ENCODE measurements at places on chromosomes 5 and 9.
A peak's percentile ranks its signal among the peaks of the same experiment; 100 is the strongest.

DNA sequence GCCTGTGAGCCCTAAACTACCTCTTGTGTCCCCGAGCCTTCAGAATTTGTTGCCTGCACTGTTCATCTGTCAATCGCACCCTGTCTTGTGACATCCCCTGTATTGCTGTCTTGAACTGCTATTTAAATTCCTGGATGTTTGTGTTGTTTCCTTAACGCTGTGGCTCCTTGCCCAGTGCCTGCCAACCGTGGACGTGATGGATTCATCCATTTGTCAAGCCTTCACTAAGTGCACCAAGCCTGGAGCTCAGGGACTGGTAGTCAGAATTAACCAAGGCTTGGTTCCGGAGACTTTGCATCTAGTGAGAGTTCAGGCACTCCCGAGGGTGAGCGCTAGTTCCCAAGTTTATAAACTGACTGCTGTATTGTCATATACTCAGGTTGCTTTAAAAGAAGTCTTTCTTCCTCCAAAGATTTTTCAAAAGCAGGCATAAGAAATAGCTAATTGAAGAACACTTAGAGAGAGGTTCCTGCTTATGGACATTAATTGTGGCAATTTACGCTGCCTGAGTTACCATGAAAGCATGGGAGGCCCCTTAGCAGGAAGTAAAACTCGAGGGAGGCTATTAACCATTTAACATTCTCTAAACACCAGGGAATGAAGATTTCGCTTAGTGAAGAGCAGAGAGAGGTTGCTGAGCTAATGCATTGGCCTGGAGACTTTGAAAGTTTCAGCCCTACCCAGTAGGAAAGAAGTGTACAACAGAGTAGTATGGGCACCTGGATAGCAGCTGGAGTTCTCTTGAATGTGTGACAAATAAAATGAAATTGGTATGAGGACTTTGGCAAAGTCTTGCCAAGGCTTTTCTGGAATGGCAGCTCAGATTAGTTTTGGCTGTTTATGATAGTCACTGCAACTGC is 29.0 kb downstream of the RGS3 start:
- DNase-seq = no peak

DNA sequence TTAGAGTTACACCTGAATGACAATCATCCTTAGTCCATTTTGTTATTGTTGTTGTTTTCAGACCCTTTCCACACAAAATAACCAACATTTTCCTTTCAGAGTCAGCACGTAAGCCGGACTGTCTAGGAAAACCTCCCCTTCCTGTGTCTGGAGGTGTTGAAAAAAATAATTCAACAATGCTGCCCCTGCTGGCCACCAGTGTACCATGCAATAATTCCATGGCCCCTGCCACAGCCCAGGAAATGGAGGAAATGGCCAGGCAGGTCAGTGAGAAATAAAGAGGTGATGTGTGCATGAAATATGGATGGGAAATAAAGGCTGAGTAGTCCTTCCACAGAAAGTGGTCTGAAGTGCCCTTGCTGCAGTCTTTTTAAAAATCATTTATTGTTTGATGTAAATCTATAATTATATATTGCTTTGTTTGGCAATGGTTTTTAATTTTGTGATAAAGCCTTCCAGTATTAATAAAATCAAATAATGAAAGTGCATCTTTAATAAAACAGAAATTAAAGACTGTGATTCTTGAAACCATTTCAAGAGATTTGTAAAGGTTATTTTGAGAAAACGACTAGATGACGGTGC is 152.8 kb upstream of the PAPPA start:
- no peak for DNase-seq

- no peak for DNase-seq
Measured at GRCh38 chr9:109286571-109286977, 34.3 kb downstream of the EPB41L4B start.

GRCh38 chr5:37174928-37175327 is 74.2 kb downstream of the CPLANE1 start:
- no peak for DNase-seq

DNA sequence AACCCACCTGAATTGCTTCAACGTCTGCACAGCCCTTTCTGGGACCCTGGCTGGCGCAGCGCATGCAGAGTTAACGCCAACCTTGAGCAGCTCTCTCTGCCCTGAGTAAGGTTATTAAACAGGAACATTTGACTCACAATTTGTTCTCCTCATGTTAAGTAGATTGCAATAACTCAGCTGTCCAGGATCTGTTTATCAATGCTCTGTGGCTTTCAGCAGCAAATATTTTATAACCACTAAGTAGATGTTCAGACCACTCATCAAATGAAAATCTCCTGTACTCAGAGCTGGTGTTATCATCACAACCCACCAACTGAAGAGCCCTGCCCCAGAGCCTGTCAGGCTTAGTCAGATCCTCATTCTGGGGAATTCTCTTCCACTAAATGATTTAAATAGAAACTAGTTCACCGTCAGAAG is 403.0 kb downstream of the ZNF608 start:
- DNase-seq = no peak

- peak; percentile 52 for DNase-seq
Measured at GRCh38 chr5:72611118-72611730, 104.0 kb upstream of the ZNF366 start.

DNA sequence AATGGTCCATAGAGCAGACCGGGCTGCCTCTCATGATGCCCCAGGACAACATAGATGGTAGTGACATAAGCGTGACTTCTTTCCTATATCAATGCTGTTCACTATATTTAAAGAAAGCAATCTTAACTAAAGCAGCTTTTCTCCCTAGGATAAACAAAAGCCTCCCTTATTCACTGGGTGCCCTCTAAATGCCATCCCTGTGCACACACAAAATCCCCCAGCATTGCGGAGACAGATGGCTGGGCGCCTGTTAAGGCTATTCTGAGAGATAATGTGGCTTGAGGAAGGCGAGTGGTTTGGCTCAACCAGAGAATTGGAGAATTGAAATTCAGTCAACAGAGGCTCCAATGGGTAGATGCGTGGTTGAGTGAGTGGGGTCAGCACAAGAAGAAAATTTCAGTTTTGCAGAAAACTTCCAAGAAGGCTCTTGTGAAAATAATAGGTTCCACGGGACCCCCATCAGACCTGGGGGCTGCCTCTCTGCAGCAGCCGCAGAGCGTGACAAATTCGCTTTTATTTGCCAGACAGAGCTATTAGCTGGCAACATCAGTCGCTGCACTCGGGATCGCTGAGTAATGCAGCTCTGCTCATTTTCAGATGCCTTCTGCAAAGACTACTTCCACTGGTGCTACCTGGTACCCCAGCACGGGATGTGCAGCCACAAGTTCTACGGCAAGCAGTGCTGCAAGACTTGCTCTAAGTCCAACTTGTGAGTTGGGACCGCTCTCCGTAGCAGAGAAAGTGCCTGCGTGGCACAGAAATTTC is 103.9 kb upstream of the ICE1 start:
- no peak for DNase-seq

DNA sequence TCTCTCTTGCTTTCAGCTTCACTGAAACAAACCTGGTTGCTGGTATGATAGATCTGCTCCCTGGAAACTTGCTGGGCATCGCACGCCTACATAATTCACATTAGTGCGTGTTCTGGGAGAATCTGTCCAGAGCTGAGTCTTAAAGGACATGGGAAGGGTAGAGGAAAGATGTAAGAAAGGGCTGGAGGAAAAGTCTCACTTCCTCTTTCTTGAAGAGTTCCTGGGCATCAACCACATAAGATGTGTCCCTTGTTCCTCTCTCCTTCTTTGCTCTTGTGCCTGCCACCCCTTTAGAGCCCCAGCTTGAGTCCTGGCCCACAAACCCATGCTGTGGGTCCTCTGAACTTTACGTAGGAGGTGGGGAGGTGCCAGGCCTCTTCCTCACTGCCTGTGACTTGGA is 205.3 kb upstream of the PANK3 start:
- no peak for DNase-seq

DNA sequence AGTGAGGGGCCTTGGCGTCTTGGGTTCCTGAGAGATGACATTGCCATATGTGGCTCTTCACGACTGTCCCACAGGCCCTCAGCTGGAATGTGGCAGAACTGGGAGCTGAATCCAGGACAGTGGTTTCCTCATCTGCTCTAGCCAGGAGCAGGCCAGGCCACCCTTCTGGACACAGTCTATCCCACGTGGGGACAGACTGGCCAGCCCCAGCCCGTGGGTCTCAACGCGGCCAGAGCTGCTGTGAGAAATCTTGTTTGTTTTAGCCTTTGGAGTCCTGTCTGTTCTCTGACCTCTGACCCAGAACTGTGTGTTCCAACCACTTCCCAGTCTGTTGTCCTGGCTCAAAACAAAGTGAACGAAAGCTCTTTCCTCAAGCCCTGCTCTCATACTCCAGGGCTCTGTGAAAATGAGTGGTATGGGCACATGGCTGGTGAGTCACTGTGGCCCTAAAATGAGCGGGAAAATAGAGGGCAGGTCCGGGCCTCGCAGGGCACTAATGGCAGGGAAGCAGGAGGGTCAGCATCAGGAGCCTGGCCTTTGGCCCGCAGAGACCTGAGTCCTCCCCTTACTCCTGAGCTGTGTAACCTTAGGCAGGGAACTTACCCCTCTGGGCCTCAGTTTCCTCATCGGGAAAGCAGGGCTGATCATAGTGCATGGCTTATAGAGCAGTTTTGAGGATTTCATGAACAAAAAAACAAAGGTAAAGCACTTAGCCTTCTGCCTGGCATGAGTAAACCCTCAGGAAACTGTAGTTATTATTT is 34.8 kb upstream of the GLRX start:
- DNase-seq = no peak

- DNase-seq = no peak
Measured at GRCh38 chr5:97874491-97874890, 691.4 kb upstream of the RIOK2 start.

DNA sequence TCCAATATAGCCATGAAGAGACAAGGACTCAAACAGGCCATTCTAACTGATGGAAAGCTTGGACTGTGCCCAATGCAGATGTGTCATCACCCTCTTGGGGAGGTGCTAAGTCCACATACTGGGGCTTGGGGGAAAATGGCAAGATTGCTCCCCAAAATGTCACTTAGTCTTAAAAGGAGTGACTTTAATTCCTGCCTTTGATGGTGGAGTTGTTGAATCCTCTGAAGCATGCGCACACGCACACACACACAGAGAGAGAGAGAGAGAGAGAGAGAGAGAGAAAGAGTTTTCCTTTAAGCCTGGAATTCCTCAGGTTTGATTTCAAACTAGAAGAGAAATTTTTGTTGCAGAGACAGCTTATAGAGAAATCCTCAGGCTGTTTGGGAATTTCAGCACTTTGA is 161.9 kb upstream of the GAS1 start:
- DNase-seq = no peak

GRCh38 chr9:109085510-109085909 is 34.2 kb downstream of the TMEM245 start:
- DNase-seq = no peak

DNA sequence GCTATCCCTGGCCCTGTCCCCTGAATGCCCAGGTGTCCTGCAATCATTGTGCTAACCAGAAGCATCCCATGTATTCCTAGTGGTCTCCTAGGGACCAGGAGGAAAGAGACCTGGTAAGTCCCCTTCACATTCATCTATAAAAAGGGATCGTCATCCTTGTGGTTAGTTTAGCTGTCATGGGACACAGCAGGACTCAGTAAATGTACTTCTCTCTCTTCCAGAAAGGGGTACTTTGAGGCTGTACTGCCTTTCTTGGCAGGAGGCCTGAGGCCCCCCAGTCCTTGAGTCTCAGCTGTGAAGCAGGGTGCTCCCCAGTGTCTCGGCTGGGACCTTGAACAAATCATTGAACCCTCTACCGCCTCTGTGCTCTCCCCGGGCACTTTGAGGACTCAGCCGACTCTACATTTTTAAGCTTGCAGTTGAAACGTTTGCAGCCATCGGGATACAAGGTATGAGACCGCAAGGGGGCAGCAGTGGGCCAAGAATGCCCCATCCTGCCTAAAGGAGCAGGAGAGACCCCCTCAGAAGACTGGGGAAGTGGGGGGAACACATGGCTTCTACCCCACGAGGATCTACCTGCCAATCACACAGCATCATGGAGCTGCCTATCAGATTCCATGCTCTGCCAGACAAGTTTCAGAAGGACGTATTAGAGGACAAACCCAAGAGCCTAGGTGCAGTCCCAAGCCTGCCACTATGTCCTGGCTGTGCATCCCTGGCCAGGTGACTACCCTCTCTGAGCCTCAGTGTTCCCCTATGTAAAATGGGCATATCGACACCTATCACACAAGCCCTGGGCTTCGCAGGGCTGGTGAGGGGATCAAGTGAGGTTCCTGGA is 2.4 kb upstream of the PHYKPL start:
- DNase-seq = peak; percentile 86

DNA sequence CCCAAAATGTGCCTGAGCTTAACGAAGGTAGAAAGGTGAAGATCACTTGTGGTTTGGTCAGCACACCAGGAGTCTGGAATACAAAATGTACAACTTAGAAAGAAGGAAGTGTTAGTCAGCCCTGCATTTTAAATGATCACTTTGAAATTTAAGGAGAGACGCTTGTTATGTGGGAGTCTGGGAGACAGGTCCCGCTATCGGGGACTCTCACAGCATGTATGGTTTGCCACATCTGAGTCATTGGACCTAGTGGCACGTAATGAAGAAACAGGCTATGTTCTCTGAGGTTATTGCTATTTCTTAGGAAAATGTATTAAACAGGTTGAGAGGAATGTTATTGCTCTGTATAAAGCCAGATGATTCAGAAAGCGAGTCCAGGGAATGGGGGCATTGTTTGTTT is 2362.5 kb upstream of the WWC1 start:
- DNase-seq = no peak

DNA sequence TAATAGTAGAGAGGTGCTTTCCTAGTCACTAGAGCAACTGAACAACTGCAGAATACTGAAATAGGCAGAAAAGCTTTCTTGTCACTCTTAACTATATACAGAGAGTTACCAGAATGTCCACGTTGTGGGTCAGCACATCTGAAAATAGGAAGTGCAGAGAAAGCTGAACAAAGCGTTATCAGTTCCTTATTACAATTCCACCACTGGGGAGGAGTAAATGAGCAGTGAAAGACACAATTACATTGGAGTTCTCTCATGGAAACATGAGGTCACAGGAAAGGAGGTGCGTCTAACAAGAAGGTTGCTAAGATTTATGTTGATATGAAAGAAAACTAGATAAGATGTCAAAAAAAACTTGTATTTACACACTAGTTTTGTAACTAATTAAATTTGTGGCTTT is 461.9 kb upstream of the COX7C start:
- no peak for DNase-seq

DNA sequence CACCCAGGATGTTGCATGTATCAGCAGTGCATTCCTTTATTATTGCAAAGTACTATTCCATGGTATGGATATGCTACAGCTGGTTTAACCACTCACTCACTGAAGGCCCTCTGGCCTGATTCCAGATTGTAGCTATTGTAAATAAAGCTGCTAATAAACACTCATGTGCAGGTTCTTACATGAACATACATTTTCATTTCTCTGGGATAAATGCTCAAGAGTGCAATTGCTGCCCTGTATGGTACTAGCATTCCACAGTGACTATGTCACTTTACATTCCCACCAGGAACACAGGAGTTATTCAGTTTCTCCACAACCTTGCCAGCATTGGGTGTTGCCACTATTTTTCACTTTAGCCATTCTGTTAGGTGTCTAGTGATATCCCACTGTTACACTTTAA is 267.6 kb downstream of the SPOCK1 start:
- no peak for DNase-seq

- DNase-seq = no peak
Measured at GRCh38 chr9:248278-248961, 33.8 kb downstream of the DOCK8 start.
